Lower lobe of right lung (tissue), 2 donors: ENCODE measurements at places on chromosomes 4 and X.

GRCh38 chrX:10602646-10603045, 17.7 kb downstream of the MID1 start:
- no peak for DNase-seq

GRCh38 chrX:18674417-18674787, 2.5 kb upstream of the RS1 start:
- DNase-seq, result peak; percentile 57

DNA sequence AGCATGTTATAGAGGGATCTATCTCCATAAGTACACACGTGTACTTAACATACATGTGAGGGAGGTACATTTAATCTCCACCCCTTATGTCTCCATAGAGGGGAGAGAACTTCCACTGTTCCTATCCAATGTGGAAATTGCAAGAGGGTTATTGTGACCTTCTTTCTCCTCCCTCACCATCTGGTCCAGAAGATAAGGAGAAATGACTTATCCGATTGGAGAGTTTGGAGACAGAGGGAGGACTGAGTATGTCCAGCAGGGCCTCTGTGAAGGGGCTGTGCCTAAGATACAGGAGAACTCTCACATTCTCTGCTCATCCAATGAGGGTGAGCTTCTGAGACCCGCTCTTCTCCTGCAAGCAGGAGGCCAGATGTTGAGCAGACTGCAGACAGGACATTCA, 113.1 kb downstream of the QDPR start:
- DNase-seq, result no peak

GRCh38 chr4:5459236-5459635, 249.1 kb downstream of the EVC2 start:
- no peak for DNase-seq

- DNase-seq, result no peak
Observed at GRCh38 chr4:39754309-39754708, 56.4 kb downstream of the UBE2K start.

- no peak for DNase-seq
Observed at GRCh38 chrX:117327373-117327772, 789.2 kb downstream of the KLHL13 start.

DNA sequence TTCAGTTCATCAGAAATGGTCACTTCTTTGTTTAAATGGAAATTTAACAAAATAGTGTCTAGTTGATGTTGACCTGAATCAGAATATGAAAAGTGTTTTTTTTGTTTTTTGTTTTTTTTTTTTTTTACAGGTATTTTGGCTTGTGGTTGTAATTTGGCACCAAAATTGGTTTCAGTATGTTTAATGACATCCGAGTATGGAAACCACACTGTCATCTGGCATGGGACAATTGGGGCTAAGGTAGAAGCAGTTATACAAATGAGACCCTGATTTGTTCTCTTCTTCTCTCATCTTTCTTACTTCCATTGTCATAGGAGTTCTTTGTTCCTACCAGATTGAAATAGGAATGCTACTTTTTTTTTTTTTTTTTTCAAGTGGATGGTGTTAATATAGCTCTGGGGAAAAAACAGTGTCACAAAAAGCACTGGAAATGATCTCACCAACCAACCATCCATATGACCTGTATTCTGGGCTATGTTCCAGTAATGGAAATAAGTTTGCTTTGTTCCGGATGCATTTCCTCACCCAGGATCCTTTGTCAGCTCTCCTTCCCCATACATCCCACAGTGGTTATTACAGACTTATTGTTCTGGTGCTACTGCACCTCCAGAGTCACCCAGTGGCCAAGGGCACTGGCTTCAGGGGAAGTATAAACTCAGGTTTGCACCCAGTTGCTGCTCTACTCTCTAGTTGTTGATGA, 95.8 kb downstream of the ATXN3L start:
- DNase-seq, result no peak

GRCh38 chrX:103249805-103250204, 5.2 kb downstream of the TCEAL8 start:
- no peak for DNase-seq

- no peak for DNase-seq
Observed at GRCh38 chr4:55458164-55458563, 62.4 kb downstream of the TMEM165 start.

DNA sequence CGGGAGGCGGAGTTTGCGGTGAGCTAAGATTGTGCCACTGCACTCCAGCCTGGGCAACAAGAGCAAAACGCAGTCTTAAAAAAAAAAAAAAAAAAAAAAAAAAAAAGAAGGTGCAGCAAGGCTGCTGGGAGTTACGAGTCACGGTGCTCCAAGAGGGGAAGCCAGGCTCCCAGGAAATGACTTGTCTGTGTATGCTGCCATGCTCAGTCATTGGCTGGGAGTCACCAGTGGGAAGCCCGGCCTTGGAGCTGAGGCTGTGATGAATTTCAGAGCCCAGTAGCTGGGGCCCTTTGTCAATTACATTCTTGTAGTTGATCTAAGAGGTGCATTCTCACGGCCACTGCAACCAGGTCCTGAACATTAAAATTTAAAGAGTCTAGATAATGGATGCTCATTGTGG, 1105.1 kb upstream of the TENM3 start:
- no peak for DNase-seq
